ENCODE measurements at places on chromosomes 4 and X.

- DNase-seq: no peak
These were observed 167.3 kb upstream of the VEGFC start for GRCh38 chr4:176959980-176960379.

- DNase-seq: peak; percentile 59
These were observed 71.3 kb upstream of the LDB2 start for GRCh38 chr4:16969696-16970135.

GRCh38 chr4:150744570-150744969 lies 162.6 kb downstream of the MAB21L2 start:
- DNase-seq: no peak

- DNase-seq: no peak
These were observed 41.8 kb downstream of the GASK1B start for GRCh38 chr4:158131027-158131426.

GRCh38 chr4:55507612-55508011 lies 39.1 kb downstream of the CLOCK start:
- no peak for DNase-seq

DNA sequence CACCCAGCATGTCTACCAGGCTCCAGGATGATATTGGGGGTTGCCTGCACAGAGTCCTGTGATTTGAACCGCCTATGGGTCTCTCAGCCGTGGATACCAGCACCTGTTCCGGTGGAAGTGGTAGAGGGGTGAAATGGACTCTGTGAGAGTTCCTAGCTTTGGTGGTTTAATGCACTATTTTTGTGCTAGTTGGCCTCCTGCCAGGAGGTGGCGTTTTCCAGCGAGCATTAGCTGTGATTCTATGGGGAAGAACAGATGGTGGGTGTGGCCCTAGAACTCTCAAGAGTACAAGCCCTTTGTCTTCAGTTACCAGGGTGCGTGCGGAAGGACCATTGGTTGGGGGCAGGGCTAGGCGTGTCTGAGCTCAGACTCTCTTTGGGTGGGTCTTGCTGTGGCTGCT lies 316.9 kb upstream of the AMOT start:
- no peak for DNase-seq

DNA sequence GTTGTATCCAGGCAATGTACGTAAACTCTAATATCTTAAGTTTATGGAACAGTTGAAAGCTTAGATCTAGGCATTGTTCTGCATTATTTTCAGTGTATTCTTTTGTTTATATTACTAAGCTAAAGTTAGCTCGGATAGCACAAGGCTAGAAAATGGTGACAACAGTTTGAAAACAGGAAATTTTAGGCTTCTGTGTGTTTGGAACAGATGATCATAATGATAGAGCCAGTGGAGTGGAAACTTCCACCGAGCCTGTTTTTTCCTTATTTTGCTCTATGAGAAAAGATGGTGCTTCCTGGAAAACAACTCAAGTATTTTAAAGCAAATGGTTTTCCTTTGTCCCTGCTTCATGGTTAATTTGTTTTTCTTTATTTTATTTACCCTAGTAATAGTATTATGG lies 70.8 kb downstream of the GAB1 start:
- DNase-seq: no peak

- no peak for DNase-seq
These were observed 324.7 kb upstream of the FAM47C start for GRCh38 chrX:36683507-36683906.

DNA sequence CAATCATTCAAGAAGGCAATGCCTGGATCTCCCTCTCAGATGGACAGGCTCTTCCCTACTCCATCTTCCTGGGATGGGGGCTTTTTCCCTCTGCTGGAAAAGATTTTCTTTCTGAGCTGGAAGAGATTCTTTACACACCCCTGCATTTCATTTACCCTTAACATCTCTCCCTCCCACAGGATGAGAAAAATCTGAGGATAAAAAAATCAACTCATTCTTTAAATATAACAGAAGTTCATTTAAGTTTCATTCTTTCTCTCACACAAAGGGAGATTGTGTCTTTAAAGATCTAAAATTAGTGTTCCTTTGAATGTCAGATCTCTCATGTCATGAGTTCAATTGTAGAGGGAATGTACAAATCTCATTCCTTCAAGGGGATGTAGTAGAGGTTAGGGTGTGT lies 109.0 kb downstream of the ZNF518B start:
- no peak for DNase-seq

DNA sequence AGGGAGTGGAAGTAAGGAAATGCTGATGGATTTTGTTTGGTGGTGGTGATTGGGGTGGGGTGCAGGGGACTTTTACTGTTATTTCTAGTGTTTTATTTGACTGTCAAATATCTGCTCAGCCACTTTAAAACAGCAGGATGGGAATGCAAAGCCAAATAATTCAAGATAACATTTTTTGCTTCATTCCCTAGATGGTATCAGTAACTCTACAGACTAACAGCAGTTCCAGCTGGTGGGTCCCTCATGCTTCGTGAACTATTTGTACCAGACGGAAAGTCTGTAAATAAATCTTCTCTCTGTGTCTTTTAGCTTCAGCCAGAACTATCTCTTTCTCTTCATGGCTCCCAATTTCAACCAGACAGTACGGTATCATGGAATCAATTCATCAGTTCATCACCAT lies 27.5 kb downstream of the GPR143 start:
- no peak for DNase-seq

DNA sequence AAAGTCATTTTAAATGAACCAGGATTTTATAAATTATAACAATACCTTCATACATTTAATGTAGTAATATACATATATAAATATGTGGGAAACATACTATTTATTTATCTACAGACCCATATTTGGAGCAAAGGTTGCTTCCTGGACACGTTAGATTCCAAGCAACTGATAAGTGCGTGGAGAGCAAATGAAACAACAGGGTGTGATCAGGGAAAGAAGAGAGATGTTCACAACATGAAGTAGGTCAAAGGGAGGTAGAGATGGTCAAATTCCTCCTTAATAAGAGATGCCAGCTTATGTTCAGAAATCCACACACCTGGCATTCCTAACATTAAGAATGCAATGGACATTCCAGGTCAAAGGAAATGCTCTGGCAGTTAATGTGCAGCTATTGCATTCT lies 53.1 kb upstream of the HPGD start:
- DNase-seq: no peak

DNA sequence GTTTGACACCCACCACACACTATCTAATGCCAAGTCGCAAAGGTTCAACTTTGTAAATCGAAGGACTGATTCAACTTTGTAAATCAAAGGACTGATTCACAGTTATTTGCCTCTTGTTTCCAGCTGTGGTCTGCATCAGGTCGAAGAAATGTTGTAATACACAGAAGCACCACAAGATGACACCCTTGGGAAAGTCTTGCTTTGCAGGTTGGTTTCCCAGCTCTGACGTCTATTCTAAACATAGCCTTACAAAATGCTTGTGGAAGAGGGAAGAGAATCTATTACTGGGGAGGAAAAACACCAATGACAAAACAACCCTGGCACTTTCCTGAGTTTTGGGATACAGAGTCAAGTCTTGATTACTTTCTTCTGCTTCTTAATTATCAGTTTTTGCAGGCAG lies 35.3 kb downstream of the SUPT20HL1 start:
- no peak for DNase-seq

DNA sequence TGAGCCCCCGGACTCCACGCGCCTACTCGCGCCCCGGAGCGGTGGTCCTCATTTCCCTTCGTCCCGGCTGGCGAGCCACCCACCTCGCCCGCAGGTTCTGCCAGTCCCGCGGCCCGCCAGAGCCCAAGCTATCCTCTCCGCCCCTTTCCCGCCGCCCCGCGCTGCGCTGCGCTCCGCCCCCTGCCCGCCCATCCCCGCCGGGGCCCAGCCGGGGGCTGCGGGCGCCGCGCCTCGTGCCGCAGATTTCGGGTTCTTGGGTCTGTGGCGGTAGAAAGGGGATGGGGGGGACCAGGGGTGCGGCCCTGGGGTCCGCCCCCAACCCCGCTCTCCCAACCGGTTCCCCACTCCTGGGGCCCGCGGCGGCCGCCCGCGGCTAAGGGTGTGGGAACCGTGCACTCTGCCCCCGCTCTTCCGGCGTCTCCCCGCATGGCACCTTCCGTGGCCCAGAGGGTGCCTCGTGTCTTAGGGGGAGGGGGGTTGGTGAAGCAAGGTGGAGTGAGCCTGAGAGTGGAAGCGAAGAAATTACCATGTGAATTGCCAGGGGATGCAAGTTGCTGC lies 650.8 kb upstream of the DIPK2B start:
- DNase-seq: no peak

GRCh38 chrX:40065296-40066046 lies 32.3 kb downstream of the BCOR start:
- no peak for DNase-seq

DNA sequence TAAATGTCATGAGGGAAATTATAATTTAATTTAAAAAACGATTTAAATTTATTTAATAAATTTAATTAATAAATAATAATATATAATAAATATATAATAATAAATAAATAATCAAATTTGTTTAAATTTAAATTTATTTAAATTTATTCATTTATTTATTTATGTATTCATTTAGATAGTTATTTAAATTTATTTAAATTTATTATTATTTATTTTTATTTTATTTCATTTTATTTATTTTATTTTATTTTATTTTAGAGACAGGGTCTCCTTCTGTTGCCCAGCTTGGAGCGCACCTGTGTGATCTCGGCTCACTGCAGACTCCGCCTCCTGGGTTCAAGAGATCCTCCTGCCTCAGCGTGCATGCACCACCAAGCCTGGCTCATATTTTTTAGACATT lies 18.4 kb upstream of the PPP2R3B start:
- no peak for DNase-seq

GRCh38 chrX:143571521-143571920 lies 54.2 kb upstream of the SPANXN3 start:
- DNase-seq: no peak

DNA sequence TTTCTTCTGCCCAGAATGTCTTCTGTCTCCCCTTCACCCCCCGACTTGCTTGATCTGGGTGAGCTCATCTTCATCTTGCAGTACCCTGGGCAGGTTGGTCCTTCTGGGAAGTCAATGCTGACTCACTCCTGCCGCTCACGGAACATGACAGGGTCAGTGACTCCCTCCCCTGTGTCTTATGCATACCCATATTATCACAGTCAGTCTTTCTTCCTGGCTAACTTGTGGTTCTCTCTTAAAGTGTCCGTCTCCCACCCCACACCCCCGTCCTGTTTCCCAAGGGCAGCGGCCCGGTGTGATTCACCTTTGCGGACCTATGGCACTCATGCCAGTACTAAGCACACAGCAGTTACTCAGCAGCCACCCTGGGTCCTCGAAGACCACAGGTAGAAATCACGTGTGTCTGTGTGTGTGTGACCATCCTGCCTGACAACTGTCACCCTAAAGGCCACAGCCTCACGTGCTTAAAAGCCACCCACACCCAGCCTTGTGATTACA lies 17.7 kb downstream of the IQSEC2 start:
- no peak for DNase-seq

GRCh38 chr4:122606364-122607043 lies 14.4 kb downstream of the IL21 start:
- no peak for DNase-seq

- DNase-seq: no peak
These were observed 210.0 kb upstream of the IGFBP7 start for GRCh38 chr4:57320217-57320616.

DNA sequence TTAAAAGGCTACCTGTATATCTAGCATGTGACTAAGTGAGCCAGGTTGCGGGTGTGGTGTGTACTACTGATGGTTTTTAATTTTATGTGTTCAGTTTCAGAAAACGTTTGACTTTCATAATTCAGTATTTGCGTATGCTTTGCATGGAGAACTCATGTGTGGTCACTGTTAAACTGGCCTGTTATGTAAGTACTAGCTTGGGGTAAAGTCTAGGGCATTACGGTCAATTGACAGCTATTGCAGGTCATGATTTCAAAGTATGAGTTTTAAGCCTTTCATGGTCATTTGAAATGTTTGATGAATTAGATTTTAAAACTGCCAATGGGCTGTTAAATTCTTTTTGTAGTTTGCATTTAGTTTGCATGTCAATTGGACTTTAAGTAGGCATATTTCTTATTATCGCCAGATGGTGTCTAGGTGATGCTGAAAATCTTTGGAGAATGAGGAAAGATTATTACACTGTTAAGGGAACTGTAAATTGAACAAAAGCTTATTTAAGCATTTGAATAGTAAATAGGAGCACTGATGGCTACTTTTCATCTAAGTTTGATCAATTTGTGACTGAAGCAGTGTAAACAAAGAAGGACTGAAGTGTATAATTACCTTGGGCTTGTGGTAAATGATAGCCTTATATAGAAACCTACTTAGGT lies 563.4 kb downstream of the DACH2 start:
- DNase-seq: no peak

- DNase-seq: no peak
These were observed 2.7 kb downstream of the HPSE start for GRCh38 chr4:83331956-83332355.

DNA sequence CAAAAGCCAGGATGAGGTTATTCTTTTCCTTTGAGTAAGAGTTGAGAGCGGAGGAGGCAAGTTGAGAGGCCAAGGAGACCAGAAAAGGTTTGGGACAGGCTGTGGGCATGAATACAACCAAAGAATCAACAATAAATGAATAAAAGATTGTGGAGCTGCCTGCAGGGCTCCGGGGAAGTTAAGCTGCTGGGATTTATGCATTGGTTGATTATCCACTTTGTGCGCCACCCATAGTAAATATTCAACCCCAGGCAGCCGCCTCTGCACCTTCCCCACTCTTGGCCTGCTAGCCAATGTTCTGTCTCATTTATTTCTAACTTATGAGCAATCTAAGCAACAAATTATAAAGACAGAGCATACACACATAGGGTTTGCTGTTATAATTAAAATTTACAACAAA lies 28.2 kb upstream of the IGSF1 start:
- DNase-seq: no peak

GRCh38 chr4:3118312-3118711 lies 43.8 kb downstream of the HTT start:
- DNase-seq: no peak

- no peak for DNase-seq
These were observed 115.8 kb upstream of the INPP4B start for GRCh38 chr4:142961866-142962265.

GRCh38 chr4:79049840-79050540 lies 110.8 kb upstream of the PAQR3 start:
- no peak for DNase-seq

- DNase-seq: no peak
These were observed 101.2 kb downstream of the FAM13A start for GRCh38 chr4:88955580-88956380.

- no peak for DNase-seq
These were observed 26.0 kb upstream of the C4orf50 start for GRCh38 chr4:6044276-6044675.

- no peak for DNase-seq
These were observed 142.3 kb downstream of the RCHY1 start for GRCh38 chr4:75371915-75372314.

GRCh38 chr4:155025762-155026457 lies 182.5 kb upstream of the NPY2R start:
- DNase-seq: no peak

GRCh38 chr4:15716115-15716514 lies 13.2 kb downstream of the BST1 start:
- DNase-seq: no peak

DNA sequence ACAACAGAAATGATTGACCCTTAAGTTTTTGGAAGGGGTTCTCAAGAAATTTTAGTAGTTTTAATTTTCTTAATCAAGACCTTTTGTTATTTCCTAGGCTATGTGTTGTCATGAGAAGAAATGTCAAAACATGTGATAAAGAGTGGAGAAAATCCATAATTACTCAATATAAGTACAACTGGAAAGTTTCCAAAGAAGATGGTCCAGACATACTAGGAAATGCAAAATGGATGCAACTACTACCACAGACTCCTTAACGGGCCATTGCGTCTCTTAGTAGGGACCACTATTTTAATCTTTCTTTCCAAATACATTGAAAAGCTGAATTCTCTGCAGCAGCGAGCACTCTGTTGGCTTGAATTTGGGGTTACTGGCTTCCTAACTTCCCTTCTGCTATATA lies 148.8 kb downstream of the NWD2 start:
- no peak for DNase-seq
